Stimulated activated CD4-positive, alpha-beta T cell treated with anti-CD3 and anti-CD28 coated beads, TNF-alpha, amount 100 ng/mL, for 24 hours (primary cell): ENCODE measurements at places on chromosomes 6 and 20.

- DNase-seq: no peak
Measured at GRCh38 chr6:31871046-31871659, 7.6 kb downstream of the SLC44A4 start.

DNA sequence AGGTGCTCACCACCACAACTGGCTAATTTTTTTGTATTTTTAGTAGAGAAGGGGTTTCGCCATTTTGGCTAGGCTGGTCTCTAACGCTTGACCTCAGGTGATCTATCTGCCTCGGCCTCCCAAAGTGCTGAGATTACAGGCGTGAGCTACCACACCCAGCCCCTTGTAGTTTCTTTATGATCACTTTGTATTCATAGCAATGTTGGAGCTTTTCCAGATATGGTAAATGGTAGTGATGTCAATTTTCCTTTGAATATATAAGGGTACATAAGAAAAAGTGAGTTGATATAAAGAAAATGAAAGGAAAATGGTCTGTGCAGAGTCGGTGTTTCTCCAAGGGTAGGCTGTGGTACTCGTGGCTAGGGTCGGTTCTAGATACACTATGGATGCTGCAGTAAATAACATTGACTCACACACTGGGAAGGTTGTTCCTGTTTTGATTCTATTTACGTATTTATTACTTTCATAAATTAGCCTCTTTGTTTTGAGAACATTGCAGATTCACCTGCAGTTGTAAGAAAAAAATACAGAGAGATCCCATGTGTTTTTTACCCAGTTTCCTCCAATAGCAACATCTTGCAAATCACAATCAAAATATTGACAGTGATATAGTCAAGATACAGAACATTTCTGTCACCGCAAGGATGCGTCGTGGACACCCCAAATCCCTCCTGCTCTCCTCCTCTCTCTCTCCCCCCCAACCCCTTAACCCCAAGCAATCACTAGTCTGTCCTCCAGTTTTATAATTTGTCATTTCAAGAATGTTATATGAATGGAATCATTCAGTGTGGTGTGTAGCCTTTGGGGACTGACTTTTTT is 2.5 kb downstream of the ZNF831 start:
- DNase-seq: no peak

DNA sequence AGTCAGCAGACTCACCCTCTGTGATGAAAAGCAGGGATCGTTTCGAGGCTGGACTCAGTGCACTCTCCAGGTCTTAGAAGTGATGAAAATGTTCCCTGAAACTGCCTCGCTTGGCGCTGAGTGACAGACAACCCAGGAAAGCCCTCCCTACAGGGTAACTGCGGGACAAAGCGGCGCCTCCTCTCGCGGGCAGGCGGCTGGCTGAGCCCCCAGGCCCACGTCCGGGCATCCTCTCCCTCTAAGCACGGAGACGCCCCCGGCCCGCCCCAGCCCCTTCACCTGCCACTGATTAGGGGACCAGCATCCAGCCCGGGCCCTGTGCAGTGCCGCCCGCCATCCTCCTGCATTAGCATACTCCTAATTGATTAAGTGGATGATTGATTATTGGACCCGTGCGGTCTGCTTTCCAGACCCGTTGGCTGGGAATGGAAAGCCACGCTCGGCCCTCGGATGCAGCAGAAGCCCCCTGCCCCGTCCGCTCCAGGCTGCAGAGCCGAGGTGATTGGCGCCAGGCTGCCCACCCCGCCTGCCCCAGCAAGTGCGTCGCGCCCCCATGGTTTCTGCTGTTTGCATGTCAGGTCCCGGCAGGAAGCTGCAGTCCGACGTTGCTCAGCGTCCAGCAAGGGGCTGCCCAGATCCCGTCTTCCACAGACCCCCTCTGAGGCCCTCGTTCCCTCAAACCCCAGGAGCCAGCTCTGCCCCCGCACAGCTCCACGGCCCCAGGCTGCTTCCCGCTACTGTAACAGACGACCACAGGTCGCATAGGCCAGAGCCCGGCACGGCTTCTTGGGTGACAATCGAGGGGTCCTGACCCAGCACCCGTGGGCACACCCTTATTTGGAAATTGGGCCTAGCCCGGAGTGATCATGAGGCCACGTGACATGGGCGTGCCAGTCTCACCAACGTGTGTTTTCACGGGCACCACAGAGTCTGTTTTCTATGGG is 131.6 kb downstream of the DLL1 start:
- no peak for DNase-seq

GRCh38 chr6:98900706-98901105 is 47.0 kb downstream of the FBXL4 start:
- DNase-seq: no peak

DNA sequence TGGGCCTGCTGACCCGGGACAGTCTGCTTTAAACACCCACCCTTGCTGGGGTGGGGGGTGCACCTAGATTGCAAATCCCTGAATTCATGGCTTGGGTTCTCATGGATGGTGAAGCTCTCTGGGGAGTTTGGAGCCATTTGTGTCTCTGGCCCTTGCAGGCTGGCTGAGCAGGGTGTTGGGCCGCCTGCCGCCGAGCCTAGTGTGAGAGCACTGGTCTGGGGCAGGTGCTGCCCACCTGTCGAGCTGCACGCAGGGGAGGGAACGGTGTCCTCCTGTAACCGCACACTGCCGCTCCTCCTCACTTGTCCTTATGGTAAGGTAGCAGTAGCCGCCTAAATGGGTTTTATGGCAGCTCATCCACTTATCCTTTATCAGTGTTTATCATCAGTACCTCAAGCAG is 143.9 kb downstream of the DTNBP1 start:
- DNase-seq: no peak

DNA sequence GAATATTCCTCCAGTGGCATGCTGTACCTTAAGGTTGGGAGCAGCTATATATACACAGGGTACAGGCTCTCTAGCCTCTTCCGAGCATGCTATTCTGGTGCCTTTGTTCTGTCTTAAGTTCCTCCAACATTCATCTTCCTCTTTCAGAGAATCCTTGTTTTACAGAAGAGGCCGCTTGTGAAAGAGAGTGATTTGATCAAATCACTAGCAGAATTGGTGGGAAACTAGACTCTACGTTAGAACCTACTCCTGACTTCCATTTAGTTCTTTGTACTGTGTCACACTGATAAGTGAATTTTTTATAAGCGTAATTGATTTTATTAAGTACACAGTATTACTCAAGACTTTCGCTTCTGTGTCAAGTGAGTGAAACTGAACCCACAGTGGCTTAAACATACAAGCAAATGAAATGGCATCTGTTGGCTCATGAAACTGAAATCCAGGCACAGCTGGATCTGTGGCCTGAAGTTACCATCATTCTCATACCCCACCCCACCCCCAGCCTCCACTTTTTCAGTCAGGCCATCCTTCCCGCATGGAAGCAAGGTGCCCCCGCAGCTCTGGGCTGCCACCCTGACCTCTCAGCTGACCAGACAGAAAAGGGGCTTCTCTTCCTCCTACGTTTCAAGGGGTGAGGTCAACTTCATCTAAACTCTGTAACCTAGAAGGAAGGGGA is 102.3 kb downstream of the RPP40 start:
- DNase-seq: no peak

- no peak for DNase-seq
Measured at GRCh38 chr6:83546636-83547035, 34.3 kb downstream of the PRSS35 start.

- no peak for DNase-seq
Measured at GRCh38 chr6:80623066-80623815, 516.8 kb downstream of the BCKDHB start.

GRCh38 chr6:169046483-169047192 is 207.0 kb downstream of the THBS2 start:
- DNase-seq: no peak

- no peak for DNase-seq
Measured at GRCh38 chr6:118678866-118679265, 27.5 kb upstream of the CEP85L start.

DNA sequence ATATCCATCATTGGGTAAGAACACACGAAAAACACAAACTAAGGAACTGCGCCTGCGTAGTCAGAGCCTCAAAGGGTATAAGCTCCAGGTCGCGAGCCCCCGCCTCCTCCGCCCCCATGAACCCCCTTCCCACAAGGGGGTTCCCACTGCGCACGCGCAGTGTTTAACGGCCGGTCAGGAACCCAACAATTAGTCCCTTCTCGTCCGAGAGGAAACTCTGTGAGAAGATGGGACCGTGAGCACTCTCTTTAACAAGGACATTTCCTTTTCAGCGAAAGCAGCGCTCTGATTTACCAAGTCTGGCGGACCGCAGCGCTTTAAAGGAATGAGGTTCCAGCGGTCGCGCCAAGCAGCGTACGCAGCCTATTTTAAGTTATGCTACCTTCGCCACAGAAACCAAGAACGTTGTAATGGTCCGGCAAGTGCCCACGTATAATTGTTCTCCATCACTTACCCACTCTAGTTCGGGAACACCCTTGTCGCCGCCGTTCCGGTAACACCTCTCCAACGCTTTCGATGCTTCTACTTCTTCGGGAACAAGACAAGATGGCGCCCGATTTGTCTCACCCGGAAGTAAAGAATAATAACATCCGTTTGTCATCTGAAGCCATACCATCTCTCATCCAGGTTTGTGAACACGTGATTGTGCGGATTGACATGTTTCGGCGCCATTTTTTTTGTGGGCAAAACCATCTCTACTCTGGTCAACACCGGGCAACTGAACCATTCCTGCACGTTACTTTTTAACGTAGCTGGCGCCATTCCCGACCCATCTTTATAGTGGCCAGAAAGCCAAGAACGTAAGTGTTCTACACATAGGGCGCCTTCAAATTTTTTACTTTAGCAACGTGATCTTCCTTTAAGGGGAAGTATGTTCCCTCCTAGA is at the start of gene PNISR:
Gene PNISR, minus strand, starts transcription at position 548 of the 886 bp plus-strand sequence. CDS start 10,649 bp downstream, outside the sequence.
- DNase-seq: peak; percentile 87

DNA sequence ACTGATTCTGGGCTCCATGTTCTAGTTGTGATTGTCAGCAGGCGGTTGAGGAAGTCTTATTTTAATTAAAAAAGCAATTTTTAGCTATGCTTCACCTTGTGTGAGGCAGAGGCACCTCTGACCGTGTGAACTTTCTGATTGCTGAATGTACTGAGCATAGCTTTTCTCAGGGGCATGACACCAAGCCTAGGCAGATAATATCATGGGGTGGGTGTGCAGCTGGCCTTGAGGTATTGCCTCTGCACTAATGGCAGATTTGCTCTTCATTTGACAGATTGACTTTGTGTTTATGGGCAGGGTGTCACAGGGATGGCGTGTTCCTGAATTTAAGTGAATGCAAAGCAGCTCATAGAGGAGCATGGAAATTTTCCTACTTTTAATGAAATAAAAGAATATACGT is 19.6 kb downstream of the CTNNBL1 start:
- DNase-seq: no peak

DNA sequence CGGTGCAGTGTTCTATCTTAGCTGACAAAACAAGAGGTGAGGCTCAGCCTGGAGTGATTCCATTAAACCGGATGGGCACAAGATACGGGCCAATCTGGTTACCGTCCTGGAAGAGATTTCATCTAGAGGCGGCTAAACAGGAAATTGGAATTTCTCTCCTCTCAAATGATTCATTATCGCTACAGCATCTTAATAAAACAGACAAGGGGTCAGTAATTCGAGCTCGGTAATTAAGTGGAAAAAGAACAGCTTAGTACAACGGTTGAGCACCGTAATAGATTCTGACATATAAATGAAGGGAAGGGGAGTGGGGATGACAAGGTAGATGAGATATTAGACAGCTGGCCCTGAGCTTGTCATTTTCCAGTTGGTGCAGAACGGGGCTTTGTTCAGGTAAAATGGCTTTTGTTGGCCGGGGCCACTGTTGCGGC is 137.2 kb downstream of the EDN3 start:
- no peak for DNase-seq

DNA sequence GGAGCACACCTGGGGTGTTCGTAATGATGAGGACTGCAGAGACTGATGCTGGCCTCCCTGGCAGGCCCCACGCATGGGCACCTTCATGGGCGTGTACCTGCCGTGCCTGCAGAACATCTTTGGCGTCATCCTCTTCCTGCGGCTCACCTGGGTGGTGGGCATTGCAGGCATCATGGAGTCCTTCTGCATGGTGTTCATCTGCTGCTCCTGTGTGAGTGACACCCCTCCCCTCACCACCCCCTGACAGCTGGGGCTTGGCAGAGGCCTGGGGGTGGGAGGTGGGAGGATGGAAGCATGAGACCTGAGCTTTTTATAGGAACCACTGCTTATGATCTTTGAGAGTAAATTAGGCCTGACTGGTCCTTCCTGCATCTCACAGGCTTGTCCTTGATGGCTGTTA is 6.7 kb downstream of the SLC12A5 start:
- no peak for DNase-seq

- no peak for DNase-seq
Measured at GRCh38 chr6:116925088-116925794, 48.2 kb downstream of the RFX6 start.

- no peak for DNase-seq
Measured at GRCh38 chr6:122153557-122153956, 245.9 kb upstream of the HSF2 start.

DNA sequence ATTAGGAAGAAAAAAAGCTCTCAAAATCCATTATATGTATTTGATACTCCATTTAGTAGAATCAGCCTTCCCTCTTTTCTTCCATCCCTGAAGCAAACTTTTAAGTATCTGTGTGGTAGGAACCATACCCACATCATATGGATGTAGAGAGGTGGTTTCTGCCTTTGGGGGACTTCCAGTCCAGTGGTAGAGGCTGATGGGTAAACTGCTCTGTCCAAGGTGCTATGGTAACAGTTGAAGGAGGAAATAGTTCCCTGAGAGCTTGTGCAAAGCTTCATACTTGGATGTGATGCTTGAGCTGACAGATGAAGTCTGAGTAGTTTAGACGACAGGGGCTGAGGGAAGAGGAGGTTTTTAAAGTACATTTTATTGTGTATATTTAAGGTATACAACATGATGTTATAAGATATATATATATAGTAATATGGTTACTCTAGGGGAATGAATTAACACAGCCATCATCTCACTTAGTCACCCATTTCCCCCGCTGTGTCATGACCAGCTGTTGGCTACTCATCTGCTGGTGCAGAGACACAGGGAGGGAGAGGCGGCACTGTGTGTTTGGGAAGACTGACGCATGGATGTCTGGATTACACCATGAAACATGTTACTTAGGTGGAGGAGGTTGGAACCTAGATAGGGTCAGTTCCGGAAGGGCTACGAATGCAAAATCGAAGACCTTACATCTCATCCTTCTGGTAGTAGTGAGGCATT is 185.2 kb downstream of the FARS2 start:
- DNase-seq: no peak

DNA sequence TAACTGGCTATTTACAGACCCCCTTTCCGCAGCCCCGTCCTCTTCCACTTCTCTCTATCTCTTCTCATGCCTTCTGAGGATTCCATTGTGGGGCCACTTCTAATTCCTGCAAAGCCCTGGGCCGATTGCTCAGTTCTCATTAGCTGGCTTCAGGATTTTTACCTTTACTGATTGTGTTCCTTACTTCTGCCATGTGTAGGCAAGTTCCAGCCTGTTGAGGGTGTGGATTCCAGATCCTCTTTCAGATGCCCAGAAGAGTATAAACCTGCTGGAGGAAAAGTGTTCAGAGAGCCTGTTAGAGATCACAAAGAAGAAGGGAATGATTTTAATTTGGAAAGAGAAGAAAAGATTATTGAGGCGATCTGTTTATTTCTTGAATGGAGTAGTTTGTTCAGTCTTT is 5.4 kb downstream of the DSE start:
- no peak for DNase-seq

DNA sequence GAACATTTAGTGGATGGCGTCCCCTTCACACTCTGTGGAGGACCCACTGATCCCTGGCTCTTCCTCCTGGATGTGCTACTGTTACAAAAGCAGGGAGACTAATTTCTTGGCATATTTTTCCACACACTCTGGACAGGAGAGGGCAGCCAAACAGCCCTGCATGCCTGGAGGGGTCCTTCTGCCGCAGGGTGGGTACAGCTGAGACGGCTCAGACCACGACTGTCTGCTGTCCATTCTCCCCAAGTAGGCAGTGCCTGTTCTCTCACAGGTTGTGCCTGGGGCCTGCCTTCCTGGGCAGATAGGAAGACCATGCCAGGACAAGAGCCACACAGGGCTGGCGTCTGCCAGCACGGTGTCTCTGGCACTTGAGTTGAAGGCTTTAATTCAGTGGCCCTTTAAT is 260.1 kb downstream of the FOXC1 start:
- DNase-seq: no peak
